ENCODE measurements at places on chromosomes 1 and 21.

DNA sequence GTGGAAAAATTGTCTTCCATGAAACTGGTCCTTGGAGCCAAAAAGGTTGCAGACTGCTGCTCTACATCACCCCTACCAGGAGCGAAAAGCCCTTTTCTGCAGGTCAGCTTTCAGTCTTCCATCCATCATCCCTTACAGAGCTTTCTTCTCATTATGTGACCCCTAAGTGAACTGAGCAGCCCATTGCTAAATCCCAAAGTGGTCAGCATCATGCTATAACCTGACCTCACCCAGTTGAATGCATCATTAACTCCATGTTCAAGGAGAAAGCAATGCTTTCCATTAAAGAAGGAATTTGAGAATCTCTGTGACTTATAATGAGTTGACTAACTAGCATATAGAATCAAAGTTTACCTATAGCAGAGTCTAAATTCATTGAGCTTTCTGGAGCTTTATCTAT, 10.4 kb upstream of the IL24 start:
- DNase-seq, result no peak

- DNase-seq, result no peak
Observed at GRCh38 chr21:44751799-44752636, 40.6 kb upstream of the TSPEAR start.

- no peak for DNase-seq
Observed at GRCh38 chr1:1629430-1630190, 2.4 kb upstream of the MMP23B start.

- DNase-seq, result no peak
Observed at GRCh38 chr1:245126530-245126929, 28.3 kb upstream of the KIF26B start.

DNA sequence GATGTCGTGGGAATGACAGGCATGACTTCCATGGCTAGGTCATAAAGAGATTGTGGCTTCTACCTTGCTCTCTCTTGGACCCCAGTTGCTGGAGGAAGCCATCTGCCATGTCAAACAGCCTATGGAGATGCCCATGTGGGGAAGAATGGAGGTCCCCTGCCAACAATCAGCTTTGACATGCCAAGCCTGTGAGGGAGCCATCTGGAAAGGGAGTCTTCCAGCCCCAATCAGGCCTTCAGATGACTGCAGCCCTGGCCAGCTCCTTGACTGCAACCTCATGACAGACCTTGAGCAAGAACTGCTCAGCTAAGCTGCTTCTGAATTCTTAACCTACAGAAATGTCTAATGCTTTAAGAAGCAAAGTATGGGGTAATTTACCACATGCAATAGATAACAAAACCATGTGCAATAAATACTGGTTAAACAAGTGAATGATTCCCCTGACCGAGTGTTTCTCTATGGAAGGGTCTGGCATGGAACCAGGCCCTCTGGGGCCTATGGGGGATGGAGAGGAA, 187.1 kb downstream of the HIVEP3 start:
- no peak for DNase-seq

All from caudate nucleus (tissue), 63 donors.